Smooth muscle cell of the pulmonary artery (primary cell): ENCODE measurements at places on chromosomes 1 and 21. TPM values are rescaled to one million over a fixed set of nuclear protein-coding genes. Genes with fewer than 3 reads are reported as not detected.

The IFI16 gene
- 70.6 and 88.2 TPM in 2 replicates for total RNA-seq

The LEPR gene
- total RNA-seq, result 41.7 and 43.2 TPM in 2 replicates

The ESRRG gene
- total RNA-seq, result not detected in 2 replicates

The FNDC5 gene
- 1.2 and 1.4 TPM in 2 replicates for total RNA-seq

The CRNN gene
- not detected in 2 replicates for total RNA-seq

The AJAP1 gene
- total RNA-seq, result 0.65 TPM in 1 of 2 replicates, not detected in the other

The SYPL2 gene
- 0.56 and 0.91 TPM in 2 replicates for total RNA-seq

The RCAN1 gene
- 275 and 438 TPM in 2 replicates for total RNA-seq

The DPT gene
- total RNA-seq, result 0.53 and 9.7 TPM in 2 replicates

The C1orf56 gene
- total RNA-seq, result 2.5 and 2.7 TPM in 2 replicates

The PADI3 gene
- not detected in 2 replicates for total RNA-seq

The OR10J1 gene
- total RNA-seq, result not detected in 2 replicates

The LRRC8B gene
- total RNA-seq, result 0.89 and 0.98 TPM in 2 replicates

The TGFB2 gene
- total RNA-seq, result 36.2 and 56.9 TPM in 2 replicates

The NTNG1 gene
- 1.6 and 6.4 TPM in 2 replicates for total RNA-seq

The SELENBP1 gene
- total RNA-seq, result 27.1 and 59.5 TPM in 2 replicates

The TRIM17 gene
- 0.07 TPM in 2 replicates for total RNA-seq

The FAM167B gene
- total RNA-seq, result 0.98 and 2.3 TPM in 2 replicates

The SLAMF9 gene
- total RNA-seq, result 0.26 and 0.59 TPM in 2 replicates

The MFSD2A gene
- total RNA-seq, result 1.4 and 5.2 TPM in 2 replicates

The FAM76A gene
- 10.2 and 12.9 TPM in 2 replicates for total RNA-seq

The MYOG gene
- total RNA-seq, result not detected in 2 replicates

The LRP8 gene
- total RNA-seq, result 9.1 and 30.0 TPM in 2 replicates

The EPHA10 gene
- total RNA-seq, result not detected in 2 replicates

The DDAH1 gene
- 56.8 and 64.4 TPM in 2 replicates for total RNA-seq

The OR2G6 gene
- total RNA-seq, result not detected in 2 replicates

The TFAP2E gene
- 0.13 and 0.33 TPM in 2 replicates for total RNA-seq

The CDCA8 gene
- 1.7 and 3.7 TPM in 2 replicates for total RNA-seq

The SLC30A10 gene
- 0.07 TPM in 1 of 2 replicates, not detected in the other for total RNA-seq

The OR2G3 gene
- total RNA-seq, result not detected in 2 replicates

The TSACC gene
- not detected in 2 replicates for total RNA-seq

The ETNK2 gene
- total RNA-seq, result 0.78 and 1.5 TPM in 2 replicates

The SPRR2A gene
- total RNA-seq, result not detected in 2 replicates

The EVI5 gene
- 54.2 and 71.5 TPM in 2 replicates for total RNA-seq

The CHI3L2 gene
- 6.0 and 13.9 TPM in 2 replicates for total RNA-seq

The ADGRL2 gene
- total RNA-seq, result 47.5 and 378 TPM in 2 replicates

The RAD54L gene
- total RNA-seq, result 1.8 and 2.5 TPM in 2 replicates

The DDOST gene
- 424 and 493 TPM in 2 replicates for total RNA-seq

The LCE2C gene
- not detected in 2 replicates for total RNA-seq

The RGS8 gene
- total RNA-seq, result not detected in 2 replicates

The SUSD4 gene
- total RNA-seq, result 0.17 TPM in 1 of 2 replicates, not detected in the other

The PTAFR gene
- 0.03 and 0.07 TPM in 2 replicates for total RNA-seq

The RGS1 gene
- total RNA-seq, result not detected in 2 replicates

The A3GALT2 gene
- total RNA-seq, result not detected in 2 replicates

The CYYR1 gene
- under 0.01 TPM in 1 of 2 replicates, not detected in the other for total RNA-seq

The INSRR gene
- under 0.01 TPM in 1 of 2 replicates, not detected in the other for total RNA-seq
